ENCODE measurements at places on chromosomes 11 and 22.

DNA sequence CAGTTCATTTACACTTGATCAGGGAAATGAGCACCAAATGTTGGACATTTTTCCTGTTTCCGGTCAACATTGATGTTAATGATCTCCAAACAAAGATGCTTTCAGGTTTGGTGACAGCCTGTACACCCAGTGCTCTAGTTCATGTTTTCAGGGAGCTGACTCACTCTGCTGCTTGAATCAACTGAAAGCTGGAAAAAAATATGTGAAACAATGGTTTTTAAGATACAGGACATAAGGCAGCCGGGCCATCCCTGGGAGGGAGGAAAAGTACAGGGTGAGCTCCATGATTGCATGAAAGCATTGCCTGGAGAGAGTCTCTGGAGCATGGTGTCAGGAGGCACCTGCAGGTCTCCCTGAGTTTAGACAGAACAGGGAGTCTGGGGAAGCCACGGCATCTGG is 259.6 kb downstream of the TBC1D22A start:
- no peak for DNase-seq

- no peak for DNase-seq
Observed at GRCh38 chr22:17706947-17707346, 67.3 kb downstream of the BID start.

GRCh38 chr11:26865703-26866102 is 128.2 kb upstream of the FIBIN start:
- DNase-seq: no peak

- peak; percentile 30 for DNase-seq
Observed at GRCh38 chr11:2156416-2157182, 4.4 kb downstream of the INS start.

- DNase-seq: peak; percentile 59
Observed at GRCh38 chr11:64742889-64743590, 902 bp downstream of the RASGRP2 start.

DNA sequence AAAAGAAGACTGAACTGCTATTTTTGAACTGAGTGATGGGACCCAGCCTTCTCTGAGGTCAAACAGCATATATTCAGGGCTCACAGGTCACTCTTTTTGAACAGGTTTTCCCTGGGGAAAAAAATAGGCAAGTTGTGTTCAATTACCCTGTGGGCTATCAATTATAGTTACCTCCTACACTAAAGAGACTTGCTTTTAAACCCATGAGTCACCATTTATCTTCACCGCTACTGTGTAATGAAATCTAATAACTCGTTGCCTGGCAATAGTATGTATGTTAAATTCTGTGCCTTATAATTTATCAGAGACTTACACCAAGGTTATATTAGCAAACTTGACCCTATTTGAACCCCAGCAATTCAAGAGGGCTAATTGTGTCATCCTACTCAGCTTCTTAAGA is 98.5 kb downstream of the CYP2R1 start:
- DNase-seq: no peak

DNA sequence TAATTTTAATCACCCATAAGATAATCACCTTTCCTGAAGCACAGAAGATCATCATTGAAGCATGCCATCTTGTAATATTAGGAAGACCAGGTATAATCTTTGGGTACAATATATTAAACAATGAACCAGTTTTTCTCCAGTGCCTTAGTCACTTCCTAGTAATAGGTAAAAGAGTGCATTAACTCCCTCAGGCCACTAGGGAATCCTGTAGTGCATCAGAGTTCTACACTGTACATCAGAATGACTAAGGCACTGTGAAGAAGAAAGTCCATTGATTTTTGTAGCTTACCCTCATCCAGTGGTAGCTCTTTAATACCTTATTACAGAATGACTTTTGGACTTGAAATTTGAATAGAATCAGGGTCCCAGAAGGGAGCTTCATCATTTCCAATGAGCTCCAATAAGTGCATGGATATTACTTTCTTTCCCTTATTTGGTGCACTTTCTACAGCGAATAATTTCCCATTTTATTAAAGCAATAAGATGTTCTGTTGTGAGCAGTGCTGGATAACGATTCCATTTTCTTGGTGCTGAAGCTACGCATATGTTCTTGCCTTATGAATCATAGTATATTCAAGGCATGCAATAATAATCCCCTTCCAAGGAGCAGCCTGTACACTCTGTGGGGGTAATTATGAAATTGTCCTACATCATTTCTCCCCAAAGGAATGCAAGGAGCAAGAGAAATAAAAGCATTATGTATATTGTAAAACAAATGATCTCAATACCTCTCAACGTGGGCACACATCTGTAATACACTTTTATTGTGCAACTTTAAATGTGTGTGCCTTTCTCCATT is 4.7 kb downstream of the C11orf87 start:
- DNase-seq: no peak

- peak; percentile 15 for DNase-seq
Observed at GRCh38 chr11:45045683-45046471, 95.2 kb upstream of the TP53I11 start.

DNA sequence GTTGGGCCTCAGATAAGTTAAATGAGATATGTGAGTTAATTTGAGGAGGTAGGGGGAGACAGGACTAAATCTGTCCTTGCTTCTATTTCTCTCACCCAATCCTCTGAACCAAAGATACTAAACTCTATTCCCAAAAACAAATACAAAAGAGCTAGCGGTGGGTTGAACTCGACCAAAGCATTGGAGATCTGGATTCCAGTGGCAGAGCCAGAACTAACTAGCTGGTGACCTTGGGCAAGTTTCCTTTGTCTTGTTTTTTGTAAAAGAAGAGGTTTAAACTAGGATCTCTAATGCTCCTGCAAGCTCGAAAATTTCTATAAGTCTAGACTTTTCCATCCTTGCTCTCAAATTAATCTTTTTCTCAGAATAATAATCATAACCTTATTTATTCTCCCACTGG is 1.5 kb downstream of the ME3 start:
- no peak for DNase-seq

- DNase-seq: no peak
Observed at GRCh38 chr11:130979386-130979972, 63.2 kb upstream of the SNX19 start.

- no peak for DNase-seq
Observed at GRCh38 chr11:103936059-103936458, 100.4 kb upstream of the DDI1 start.

GRCh38 chr11:75384438-75385080 is 14.8 kb upstream of the RPS3 start:
- peak; percentile 67 for DNase-seq

Measured in CD4-positive, alpha-beta T cell treated with Interleukin-4 for 4 hours (primary cell).